ENCODE measurements at places on chromosomes 3 and 15.
A peak's percentile ranks its signal among the peaks of the same experiment; 100 is the strongest.

DNA sequence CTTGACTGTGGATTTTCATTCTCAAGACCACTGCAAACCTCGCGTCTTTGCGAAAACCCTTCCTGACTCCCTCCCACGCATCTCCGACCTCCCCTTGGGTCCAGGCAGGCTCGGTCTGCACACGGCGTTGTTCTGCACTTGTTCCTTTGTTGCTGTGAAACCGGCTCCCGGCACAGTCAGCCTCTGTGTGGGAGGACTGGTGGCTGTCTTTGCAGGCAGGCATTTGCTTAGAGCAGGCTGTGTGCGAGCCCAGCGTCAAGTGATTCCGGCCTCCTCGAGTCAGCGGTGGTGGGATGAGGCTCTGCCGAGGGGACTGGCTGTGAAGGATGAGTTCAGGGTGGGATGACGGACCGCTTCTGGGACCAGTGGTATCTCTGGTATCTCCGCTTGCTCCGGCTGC, 102.6 kb upstream of the ROPN1 start:
- no peak for DNase-seq

DNA sequence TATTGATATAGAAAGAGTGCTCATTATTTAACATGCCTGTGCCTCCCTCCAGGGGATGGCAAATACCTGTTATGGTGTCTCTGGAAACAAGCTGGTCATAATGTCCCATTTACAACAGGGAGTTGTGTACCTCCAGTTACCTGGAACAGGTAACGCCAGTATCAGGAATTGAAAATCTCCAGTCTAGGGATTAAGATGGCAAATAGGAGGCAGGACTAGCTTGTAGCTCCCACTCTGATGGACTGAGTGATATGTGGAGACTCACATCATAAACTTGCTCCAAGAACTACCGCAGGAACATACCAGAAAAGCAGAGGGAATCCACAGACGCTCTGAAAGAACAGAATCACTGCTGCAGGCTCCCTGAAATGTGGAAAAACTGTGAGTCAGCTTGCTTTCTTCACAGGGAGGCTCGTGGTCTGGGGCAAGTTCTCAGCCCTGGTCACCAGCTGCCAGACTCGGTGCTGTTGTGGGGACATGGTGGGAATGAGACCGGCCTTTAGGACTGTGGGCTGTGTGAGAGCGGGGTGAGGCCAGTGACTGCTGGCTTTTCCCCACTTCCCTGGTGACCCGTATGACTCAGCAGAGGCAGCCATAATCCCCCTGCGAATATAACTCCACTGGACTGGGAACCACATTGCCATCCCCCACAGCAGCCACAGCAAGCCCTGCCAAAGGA, 97.4 kb downstream of the KCNAB1 start:
- DNase-seq: peak; percentile 55

DNA sequence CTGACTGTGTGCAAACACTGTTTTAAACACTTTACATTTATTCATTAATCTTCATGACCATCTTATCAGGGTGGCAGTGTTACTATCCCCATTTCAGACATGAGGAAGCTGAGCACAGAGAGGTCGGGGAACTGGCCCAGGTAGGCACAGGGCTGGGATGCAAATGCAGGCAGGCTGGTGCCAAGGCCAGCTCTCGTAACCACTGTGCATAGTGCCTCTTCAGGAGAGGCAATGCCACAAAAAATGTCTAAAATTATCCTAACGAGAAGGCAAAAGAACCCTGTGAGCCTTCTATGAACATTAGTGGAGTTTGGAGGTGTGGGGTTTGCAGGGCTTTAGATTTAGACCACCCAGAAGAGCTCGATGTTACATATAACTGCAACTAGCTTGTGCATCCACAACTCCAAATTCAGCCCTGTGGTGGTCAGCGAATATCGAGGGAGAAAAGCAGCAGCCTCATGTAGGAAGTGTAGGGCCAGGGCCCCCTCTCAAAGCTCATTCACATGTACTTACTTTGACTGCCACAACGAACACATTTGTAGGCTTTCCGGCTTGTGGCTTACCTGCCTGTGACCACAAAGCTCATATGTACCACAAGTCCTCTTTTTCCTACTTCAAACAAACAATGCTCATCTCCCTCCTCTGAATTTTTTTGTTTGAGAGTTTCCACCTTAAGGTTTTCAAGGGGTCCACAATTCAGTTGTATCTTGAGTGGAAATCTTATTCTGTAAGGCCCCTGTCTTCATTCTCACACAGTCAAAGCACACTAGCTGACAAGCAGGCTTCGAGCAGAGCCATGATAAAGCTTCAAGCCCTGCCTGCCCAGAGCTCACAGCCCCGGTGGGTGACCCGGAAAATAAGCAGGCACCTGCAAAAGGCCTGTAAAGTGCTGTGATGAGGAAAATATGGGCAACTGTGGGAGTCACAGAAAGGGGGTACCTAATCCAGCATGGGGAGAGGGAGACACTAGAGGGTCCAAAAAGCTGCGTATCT, 722.9 kb upstream of the CFAP20DC start:
- peak; percentile 13 for DNase-seq

- no peak for DNase-seq
Measured at GRCh38 chr3:184700759-184701158, 11.1 kb downstream of the MAGEF1 start.

DNA sequence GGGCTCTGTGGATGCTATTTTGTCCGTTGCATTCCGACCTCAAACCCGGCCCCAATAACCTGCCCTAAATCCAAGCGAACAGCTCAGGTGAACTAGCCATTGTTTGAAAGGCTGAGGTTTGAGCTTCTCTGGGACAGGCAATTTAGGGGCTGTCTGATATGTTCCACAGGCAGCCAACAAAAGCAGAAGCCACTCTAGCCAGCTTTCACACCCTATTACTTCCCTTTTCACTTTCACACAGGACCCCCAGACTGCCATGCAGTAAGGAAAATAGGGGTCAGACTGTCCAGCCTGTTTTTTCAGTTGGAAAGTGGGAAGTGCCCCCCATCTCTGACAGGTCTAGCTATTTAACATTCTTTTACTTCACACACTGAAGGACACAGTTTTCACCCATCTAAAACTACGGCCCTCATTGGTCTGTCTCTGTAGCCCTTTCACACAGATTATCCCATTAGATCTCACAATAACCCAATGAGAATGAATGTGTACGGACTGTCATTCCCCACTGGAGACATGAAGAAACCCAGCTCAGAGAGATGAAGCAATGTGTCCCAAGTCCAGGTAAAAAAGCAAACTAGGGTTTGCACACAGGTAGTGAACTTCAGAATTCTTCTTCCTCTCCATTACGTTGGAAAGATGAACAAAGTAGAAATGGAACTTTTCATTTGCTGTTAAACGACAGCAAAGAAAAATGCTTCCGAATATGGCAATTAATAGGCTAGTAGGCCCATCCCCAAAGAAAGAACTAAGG, 1.9 kb downstream of the CCDC12 start:
- no peak for DNase-seq

DNA sequence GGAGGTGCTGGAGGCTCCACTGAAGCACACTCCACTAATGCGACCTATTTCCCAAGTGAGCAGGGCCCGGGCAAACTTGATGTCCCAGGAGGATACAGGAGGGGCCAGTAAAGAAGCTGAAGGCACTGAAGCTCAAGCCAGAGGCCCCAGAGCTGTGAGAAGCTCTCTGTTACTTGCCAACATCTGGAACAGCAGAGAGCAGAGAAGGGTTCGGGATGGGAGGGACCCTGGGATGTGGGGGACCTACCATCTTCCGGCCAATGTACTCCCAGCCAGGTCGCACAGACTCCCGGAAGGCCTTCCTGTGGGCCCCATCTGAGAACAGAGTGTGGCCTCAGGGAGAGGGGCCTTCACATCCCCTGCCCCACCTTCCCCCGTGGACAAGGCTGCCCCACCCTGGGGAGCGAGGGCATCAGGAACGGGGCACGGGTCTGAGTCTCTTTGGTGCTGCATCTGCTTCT, 3.1 kb downstream of the HHATL start:
- DNase-seq: no peak

- DNase-seq: no peak
Measured at GRCh38 chr15:69627548-69628158, 175.0 kb downstream of the RPLP1 start.

- no peak for DNase-seq
Measured at GRCh38 chr3:153320585-153321128, 158.6 kb downstream of the RAP2B start.

GRCh38 chr3:36993326-36994283, at the start of gene MLH1:
Gene MLH1 (plus strand): TSS chr3:36993518. CDS start chr3:36993548, 30 bp downstream.
- peak; percentile 100 for DNase-seq

GRCh38 chr15:91100814-91101607, 954 bp downstream of the SV2B start:
- DNase-seq: no peak

DNA sequence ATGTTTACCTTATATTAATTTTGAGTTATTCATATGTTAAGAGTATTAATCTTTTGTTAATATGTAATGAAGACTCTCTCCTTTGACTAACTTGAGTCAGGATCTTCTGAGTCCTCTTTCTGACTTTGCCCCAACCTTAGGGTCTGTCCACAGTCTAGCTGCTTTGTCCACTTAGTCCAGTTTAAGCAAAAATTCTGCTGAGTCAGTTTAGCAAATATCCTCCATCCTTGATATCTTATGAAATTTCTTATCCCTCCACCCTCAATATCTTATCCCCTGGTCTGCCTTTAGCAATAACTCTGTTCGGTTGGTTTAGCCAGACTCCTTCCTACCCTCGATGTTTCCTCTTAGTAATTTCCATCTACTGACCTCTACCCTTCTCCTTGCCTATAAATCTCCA, 91.7 kb downstream of the DIPK2A start:
- DNase-seq: no peak

- DNase-seq: no peak
Measured at GRCh38 chr3:128590948-128591347, 59.7 kb downstream of the RPN1 start.

GRCh38 chr15:90884719-90885431, 571 bp downstream of the FES start:
- DNase-seq: no peak

DNA sequence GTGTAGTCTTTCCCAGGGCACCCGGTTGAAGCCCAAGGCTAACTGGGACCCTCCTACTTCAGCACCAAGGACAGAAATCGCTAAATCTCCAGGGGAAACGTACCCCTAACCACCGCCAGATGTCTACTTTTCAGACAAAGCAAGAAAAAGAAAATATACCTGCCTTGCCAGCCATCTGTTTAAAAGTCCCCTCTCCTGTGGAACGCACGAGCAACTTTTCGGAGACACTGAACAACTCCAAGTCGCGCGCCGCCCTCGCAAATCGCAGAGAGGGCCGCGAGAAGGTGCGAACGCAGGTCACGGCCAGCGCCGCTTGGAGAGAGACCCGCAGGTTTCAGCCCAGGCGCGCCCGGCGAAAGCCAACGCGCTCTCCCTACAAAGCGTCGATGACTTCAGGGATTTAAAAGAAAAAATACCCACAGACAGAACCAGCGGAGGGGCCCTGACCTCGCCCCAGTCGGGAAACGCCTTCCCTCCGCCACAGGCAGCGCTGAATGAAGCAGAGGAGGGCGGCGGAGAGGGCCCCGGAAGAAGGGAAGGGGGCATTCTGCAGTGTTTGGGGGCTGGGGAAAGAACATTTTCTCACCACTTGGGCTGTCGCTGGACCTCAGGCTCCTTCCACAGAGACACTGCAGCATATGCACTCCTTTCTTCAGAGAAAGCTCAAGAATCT, 213.1 kb downstream of the FGF12 start:
- DNase-seq: peak; percentile 79

DNA sequence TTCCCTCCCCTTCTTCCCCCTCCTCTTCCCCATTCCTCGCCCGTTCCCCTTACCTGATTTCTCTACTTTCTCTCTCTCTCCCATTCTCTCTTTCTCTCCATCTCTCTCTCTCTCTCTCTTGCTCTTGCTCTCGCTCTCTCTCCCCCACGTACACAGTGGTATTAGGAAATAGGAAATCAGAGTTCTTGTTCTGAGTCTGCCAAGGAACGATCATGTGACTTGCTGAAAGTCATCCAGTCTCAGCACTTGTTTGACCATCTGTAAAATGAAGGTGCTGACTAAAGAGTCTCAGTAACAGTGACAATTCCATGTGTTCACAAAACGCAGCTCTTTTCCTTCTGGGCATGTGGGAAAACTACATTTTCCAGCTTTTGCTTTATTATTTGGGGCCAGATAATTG, 445.0 kb upstream of the TGFBR2 start:
- no peak for DNase-seq

GRCh38 chr3:186841620-186842019, 890 bp upstream of the ADIPOQ start:
- DNase-seq: no peak

DNA sequence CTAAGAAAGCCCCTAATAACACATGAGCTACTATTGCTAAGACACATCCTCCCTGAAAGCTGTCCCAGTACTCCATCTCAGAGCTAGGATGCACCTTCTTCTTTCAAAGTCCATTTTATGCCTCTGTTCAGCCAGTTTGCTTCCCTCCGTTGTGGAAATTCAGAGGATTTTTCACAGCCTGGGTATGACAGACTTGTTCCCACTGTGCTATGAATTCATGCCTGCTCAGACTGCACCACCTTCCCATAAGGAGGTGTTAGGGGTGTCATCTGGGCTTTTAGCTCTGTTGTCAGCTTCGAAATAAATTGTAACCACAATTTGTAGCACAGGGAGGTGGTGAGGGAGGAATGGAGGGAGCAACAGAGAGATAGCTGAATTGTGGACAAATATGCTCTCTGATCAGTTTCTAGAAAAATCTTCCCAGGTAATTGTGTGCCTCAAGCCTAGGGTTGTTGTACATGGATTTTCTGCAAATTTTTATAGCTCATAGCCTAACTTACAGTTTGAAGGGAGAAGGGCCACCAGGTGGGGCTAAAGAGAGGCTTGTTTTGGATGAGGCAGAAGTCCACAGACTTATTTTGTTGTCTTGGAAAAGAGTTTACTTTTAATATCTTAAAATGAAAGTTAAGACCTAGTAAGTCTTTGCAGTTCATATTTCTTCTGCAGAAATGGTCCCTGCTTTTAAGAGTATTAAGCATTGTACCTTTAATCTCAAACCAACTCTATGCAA, 462.0 kb downstream of the PDCD6IP start:
- peak; percentile 79 for DNase-seq

- no peak for DNase-seq
Measured at GRCh38 chr15:80984856-80985255, 4.8 kb downstream of the MESD start.

DNA sequence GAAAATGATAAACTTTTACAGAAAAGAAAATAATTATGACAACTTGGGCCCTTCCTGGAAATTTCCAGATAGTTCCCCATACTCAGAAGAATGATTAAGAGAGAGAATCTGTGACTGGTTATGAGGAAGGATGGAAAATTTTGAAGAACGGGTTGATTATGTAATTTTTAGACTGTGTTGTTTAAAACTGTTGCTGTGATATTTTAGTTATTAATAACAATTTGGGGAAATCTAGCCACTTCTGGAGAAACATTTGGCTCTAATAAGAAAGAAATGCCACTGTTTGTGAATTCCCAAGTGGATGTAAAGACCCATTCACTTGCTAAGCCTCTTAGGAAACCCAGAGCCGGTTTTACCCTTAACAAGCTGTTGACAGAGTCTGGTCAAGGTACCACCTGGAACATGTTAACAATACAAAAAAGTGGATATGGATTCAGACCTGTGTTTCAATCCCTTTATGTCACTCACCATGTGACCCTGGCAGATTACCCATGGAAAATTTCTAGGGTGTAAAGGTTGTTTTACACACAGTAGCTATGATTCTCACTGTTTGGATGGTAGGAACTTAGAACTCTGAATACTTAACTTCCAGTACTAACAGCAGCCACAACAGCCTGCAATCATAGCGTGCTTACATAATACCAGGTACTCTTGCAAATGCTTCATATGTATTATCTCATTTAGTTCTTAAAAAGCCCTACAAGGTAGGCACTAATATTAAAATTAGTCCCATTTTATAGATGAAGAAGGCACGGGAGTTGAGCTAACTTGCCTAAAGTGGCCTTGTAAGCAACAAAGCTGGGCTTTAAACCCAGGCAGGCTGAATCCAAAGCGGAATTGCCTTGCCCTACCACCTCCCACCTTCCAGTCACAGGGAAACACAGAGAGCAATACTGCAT, 32.0 kb downstream of the ZBTB38 start:
- DNase-seq: no peak
